Transverse colon (tissue), 4 donors: ENCODE measurements at places on chromosomes 1 and 21. TPM values are rescaled to one million over a fixed set of nuclear protein-coding genes. Genes with fewer than 3 reads are reported as not detected.

SELE gene
- total RNA-seq = not detected

TSACC gene
- total RNA-seq = not detected

TENT5C gene
- total RNA-seq = 3.4 TPM

AGL gene
- 9.0 TPM for total RNA-seq

MAP3K21 gene
- 69.3 TPM for total RNA-seq

KANK4 gene
- total RNA-seq = 1.2 TPM

IL19 gene
- total RNA-seq = not detected

SELENBP1 gene
- 3,495 TPM for total RNA-seq

CLEC20A gene
- total RNA-seq = not detected

KRTAP23-1 gene
- total RNA-seq = not detected

INKA2 gene
- 1.8 TPM for total RNA-seq

SKI gene
- total RNA-seq = 26.7 TPM

AADACL4 gene
- total RNA-seq = not detected

CACNA1S gene
- not detected for total RNA-seq

TNFSF18 gene
- not detected for total RNA-seq

FAM72C gene
- total RNA-seq = not detected

ZNF695 gene
- total RNA-seq = 0.16 TPM

TNFRSF9 gene
- not detected for total RNA-seq

SELP gene
- 2.0 TPM for total RNA-seq

OR2G6 gene
- not detected for total RNA-seq

PLA2G2F gene
- not detected for total RNA-seq

TTLL7 gene
- 9.5 TPM for total RNA-seq

SPATA17 gene
- total RNA-seq = under 0.01 TPM

PRAMEF11 gene
- not detected for total RNA-seq

ETV3L gene
- total RNA-seq = not detected
